ENCODE measurements at places on chromosomes 1 and 21. TPM values are rescaled to one million over a fixed set of nuclear protein-coding genes. Genes with fewer than 3 reads are reported as not detected.

The RHCE gene
- 0.81 TPM for total RNA-seq

The DNALI1 gene
- 4.4 TPM for total RNA-seq

The ANGPTL3 gene
- total RNA-seq, result not detected

The DMBX1 gene
- not detected for total RNA-seq
